Right atrium auricular region (tissue), 2 donors: ENCODE measurements at places on chromosomes 13 and 19.

DNA sequence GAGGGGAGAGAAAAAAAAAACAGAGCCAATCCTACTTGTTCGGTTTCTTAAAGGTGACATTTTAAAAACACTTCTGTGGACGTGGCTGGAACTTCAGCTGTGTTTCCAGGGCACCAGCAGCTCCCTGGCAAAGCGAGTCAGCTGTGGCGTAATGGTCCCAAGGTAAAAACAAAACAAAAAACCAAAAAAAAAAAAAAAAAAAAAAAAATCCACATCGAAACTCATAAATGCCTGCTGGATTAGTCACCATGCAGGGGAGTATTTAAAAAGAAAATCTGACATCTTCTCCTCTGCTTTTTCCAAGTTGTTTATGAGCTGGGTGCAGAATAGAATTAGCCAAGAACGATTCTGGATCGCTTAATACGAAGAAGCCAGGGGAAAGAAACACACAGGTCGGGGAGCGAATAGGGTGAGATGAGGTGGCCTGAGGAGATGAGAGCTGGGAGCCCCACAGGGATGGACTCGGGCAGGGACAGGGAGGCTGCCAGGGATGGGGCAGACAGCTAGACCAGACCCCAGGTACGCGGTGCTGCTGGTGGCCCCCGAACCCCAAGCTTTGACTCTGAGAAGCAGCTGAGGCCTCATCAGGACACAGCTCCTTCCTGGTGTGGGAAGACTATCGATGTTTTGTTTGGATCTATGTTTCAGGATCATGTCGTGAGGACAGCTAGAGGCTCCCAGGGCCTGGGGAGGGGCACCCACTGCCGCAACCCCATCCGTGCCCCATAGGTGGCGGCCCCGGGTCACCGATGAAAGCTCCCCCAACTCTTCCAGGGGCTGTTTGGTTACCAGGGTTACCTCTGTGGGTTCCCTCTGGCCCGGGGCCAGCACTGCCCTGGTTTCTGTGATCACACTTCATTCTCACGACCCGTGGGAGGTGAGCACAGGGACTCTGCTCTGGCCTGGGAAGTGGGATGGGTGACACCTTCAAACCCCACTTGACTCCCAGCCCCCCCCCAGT, 3.1 kb upstream of the CTXN1 start:
- no peak for DNase-seq

- DNase-seq: no peak
Measured at GRCh38 chr19:11479898-11480714, 740 bp downstream of the ELAVL3 start.

DNA sequence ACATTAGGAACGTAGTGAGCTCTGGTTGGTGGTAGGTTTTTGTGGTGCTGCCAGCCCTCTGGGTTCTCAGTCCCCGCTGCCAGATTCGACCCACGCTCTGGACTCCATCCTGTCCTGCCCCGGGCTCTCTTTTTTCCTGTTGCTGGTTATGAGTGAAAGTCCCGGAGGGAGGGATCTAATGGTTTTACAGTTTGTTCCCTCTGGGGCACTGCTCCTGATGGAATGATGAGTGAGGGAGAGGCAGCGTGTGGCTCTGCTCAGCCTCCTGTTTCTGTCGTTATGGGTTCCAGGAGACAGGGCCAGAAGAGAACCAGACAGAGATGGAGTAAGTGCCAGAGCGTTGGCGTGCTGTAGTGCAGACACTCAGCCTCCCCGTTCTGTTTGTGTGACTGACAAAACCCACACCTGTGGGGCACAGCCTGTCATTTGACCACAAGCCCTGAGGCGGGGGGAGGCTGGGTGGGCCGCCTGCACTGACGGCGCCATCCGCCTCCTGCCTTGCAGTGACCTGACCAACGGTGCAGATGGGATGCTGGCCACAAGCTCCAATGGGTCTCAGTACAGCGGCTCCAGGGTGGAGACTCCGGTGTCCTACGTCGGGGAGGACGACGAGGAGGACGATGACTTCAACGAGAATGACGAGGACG, 18.3 kb downstream of the ATP4B start:
- DNase-seq: no peak

GRCh38 chr13:93625536-93625935, 398.9 kb downstream of the GPC6 start:
- no peak for DNase-seq

GRCh38 chr19:12159773-12160414, 3.0 kb upstream of the ZNF136 start:
- no peak for DNase-seq

- DNase-seq: no peak
Measured at GRCh38 chr13:53847502-53847901, 818.9 kb downstream of the OLFM4 start.

DNA sequence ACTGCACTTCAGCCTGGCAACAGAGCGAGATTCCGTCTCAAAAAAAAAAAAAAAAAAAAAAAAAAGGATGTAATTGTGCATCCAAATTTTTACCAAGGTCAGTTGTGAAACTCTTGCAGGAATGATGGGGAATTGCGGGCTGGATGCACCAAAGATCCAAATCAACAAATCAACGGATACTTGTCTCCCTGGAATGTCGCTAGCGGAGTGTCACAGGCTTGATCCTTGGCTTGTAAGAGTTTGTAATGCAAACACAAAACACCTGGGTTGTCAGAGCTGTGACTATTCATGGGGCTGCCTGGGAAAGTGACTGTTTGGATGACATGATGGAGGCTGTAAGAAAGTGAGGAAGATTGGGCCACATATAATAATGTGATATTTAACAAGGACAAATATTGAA, 4.2 kb downstream of the KANK3 start:
- no peak for DNase-seq

GRCh38 chr13:26656919-26657318, 99.4 kb downstream of the WASF3 start:
- no peak for DNase-seq

DNA sequence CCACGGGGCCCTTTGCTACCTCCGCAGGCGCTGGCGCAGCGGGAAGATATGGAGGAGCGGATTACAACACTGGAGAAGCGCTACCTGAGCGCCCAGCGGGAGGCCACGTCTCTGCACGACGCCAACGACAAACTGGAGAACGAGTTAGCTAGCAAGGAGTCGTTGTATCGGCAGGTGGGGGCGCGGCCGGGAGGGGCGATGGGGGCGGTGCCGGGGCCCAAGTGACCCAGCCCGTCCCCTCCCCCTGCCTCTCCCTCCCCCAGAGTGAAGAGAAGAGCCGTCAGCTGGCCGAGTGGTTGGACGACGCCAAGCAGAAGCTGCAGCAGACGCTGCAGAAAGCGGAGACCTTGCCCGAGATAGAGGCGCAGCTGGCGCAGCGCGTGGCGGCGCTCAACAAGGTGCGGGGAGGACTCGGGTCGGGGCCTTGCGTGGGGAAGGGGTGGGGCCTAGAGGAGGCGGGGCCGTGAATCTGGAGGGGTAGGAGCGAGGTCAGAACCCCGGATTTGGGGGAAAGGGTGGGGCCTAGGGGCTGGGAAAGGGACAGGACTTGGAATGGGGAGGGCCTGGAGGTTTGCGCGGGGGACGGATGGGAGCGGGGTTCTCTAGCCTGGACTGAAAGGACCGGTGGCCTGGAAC, 13.7 kb downstream of the PPFIA3 start:
- DNase-seq: no peak

DNA sequence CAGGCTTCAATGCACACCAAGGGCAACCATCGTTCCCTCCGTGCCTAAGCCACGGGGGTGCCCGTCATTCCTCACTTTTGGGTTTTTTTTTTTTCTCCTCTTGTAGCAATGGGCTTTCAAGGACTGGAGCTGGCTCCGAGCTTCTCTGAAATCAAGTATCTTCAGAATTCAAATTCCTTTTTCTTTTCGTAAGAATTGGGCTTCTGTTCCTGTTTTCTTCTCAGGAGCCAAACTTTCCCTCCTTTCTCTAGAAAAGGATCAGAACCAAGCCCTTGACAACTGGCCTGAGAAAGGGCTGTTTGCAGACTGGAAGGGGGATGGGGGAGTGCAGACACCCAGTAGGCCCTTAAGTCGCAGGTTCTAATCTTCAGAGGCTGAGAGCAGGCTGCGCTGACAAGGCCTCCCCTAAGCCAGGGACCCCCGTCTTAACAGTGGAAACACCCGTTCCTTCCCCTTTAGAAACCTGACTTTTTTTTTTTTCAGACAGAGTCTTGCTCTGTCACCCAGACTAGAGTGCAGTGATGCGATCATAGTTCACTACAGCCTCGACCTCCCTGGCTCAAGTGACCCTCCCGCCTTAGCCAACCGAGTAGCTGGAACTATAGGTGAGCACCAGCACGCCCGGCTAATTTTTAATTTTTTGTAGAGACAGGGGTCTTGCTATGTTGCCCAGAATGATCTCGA, 51.6 kb downstream of the RFX2 start:
- peak; percentile 58 for DNase-seq

GRCh38 chr19:10422846-10423245, 2.5 kb downstream of the PDE4A start:
- DNase-seq: no peak

DNA sequence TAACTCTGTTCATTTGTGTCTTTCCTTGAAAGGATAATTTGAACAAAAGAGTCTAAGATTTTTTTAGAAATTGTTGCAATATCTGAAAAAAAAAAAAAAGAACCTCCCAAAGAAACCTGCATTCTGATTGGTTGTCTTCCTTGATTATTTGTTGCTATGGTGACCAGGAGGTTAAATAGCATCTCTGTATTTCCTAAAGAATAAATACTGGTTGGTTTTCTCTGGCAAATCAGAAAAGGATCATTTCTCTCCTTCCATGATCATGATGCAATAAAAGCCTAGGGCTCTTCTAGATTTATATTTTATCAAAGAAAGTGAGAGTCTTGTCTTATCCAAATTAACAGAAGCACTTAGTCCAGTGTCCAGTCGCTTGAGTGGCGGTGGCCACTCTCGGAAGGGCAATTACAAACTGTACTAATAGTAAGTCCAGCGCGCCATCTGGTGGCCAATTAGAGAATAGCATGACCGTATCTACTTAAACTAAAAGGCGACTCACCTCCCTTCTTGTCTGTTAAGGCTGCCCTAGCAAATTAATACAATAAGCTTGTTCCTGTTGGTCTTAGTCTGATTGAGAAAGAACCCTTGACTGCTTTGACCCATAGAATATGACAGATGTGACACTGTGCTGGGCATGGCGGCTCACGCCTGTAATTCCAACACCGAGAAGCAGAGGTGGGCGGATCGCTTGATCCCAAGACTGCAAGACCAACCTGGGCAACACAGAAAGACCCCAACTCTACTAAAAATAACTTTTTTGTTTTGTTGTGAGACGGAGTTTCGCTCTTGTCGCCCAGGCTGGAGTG, 47.0 kb upstream of the PNMA8B start:
- DNase-seq: peak; percentile 99

GRCh38 chr19:56751078-56751489, 79.5 kb upstream of the ZNF835 start:
- no peak for DNase-seq

DNA sequence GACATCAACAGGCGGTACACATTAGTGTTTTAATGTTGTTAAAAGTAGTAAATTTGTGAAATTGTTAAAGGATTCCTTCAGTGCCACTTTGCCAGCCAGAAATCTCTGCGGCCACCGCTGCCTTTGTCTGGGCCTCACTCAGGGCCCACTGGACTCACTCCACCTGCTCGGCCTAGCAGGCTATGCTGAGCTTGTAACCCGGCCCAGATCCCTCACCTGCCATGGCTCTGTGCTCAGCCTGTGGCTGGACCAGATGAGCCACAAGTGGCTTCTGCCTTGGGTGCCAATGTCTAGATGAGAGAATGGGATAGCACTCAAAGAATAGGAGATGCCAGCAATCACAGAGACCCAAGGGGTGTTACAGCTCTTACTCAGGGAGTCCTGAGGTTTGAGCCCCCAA, 1228.0 kb downstream of the DIAPH3 start:
- DNase-seq: no peak

- no peak for DNase-seq
Measured at GRCh38 chr13:82719987-82720386, 1162.3 kb downstream of the SLITRK1 start.

DNA sequence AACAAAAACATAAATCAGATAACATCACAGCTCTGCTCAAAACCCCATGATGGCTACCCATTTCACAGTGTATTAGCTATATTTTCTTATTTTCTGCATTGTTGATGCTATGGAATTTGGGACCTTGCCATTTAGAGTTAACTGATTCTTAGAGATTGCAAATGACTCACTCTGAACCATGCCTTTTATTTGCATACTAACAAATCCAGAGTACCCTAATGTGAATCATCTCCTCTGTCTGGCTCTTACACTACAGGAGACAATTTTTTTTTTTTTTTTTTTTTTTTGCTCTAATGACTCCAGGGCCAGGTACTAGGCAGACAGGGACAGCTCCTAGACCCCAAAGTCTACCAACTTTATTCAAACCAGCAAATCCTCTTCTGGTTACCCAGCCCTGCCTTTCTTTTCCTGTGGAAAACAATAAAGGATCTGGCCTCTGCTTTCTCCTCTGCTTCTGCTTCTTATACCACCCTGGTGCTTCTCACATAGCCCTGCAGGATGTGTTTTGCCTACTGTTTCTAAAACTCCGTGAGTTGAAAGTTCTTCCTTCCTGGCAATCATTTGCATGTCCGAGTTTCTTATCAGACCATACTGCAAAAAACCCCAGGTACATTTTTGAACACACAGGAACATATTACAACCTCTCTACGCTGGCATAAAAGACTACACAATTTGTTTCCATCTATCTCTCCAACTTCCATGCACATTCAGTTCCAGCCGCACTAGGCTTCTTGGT, 10.6 kb upstream of the ZNF460 start:
- no peak for DNase-seq
